Activated T-helper 2 cell treated with anti-CD3 and anti-CD28 coated beads, Interferon-gamma antibody, Interleukin-2, Interleukin-4, amounts not matched to agents 10 μg/mL and 5 μg/mL and 100 μg/mL, durations not matched to agents 14 hours and 24 hours and 36 hours (primary cell): ENCODE measurements at places on chromosomes 2 and 18.

- no peak for DNase-seq
Measured at GRCh38 chr2:192127434-192127833, 67.3 kb downstream of the TMEFF2 start.

- no peak for DNase-seq
Measured at GRCh38 chr2:199842631-199843395, 8.2 kb downstream of the FTCDNL1 start.

- DNase-seq: no peak
Measured at GRCh38 chr2:150639383-150639782, 151.9 kb upstream of the RND3 start.

DNA sequence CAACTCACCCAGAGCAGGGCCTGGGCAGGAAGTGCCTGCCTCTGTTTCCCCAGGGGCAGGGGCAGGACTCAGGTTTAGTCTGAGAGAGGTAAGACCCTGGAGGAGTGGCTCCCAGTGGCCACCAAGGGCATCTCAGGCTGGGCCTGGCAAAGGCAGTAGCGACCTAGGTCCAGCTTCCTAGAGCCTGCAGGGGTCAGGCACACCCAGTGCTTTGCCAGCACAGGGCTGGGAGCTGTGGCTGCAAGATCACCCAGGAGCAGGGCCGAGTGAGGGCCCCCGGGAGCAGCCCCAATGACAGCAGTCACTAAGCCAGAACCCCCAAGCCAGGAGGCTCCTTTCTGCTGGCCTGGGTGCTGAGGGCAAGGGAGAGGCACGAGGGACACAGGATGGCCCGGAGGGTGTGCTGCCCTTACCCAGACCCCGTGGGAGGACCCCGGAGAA is 8.8 kb upstream of the DUSP2 start:
- no peak for DNase-seq

GRCh38 chr2:109212836-109213563 is 84.0 kb downstream of the SH3RF3 start:
- DNase-seq: no peak

DNA sequence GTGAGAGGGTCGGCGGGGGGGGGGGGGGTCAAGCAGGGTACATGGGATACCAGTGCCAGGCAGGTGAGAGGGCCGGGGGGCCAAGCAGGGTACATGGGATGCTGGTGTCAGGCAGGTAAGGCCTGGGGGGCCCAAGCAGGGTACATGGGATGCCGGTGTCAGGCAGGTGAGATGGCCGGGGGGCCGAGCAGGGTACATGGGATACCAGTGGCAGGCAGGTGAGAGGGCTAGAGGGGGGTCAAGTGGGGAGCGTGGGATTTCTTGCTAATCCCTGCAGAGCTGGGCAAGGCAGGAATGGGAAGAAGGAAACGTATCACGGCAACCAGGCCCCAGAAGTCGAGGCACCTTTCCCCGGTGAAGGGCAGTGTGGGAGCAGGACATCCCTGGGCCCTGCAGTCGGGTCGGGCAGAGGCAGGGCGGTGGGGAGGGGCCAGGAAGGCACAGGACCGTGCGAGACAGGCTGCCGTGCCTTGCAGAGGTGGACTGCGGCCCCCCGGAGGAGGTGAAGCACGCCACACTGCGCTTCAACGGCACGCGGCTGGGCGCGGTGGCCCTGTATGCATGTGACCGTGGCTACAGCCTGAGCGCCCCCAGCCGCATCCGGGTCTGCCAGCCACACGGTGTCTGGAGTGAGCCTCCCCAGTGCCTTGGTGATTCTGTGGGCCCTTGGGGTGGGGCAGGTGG is 49.3 kb downstream of the MTERF4 start:
- DNase-seq: no peak

DNA sequence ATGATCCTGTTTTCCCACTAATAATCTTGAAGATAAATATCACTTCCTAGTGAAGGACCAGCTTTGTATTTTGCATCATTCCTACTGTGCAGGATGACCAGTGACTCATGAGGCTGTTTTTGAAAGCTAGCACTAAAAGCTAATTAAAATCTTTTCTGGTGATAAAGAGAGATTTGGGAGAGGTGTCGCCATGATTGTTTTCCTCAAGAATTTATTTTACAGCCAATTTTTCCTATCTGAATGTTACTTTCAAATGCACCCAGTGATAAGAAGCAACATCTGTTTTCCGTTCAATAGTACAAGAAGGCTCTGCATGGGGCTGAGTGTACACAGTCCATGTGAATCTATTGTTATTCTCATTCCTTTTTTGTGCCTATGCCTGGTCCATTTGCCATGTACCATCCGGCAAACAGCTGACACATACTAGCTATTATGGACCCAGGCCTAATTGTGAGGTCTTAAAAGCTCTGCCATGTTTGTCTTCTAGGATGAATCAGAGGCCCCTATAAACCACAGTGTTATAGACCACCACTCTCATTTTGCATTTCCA is 28.4 kb downstream of the MEIS1 start:
- no peak for DNase-seq

- DNase-seq: no peak
Measured at GRCh38 chr2:178498137-178498536, 17.9 kb downstream of the PLEKHA3 start.

- DNase-seq: no peak
Measured at GRCh38 chr2:57460396-57461276, 586.0 kb upstream of the VRK2 start.

DNA sequence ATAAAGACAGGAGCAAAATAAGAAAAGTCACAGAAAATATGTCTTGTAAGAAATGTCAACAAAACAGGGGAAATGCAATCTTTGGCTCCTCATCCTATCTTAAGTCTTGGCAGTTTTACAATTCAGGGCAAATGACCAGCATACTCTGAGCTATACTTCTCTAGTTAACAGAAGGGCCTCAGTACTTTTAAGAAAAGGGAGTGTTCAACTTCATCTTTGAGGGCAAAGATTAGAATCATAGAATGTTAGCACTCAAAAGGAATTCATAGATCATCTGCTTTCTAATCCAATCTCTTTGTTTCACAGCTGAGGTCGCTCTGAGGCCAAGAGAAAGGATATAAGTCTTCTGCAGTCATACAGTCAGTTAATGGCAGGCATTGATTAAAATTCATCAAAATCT is 174.0 kb upstream of the NT5C1B start:
- no peak for DNase-seq

- DNase-seq: no peak
Measured at GRCh38 chr2:195759877-195760276, 102.9 kb downstream of the SLC39A10 start.

GRCh38 chr2:191245869-191246531 is 796 bp downstream of the MYO1B start:
- DNase-seq: no peak

GRCh38 chr2:113282747-113283533 is 4.2 kb upstream of the PAX8 start:
- DNase-seq: no peak

GRCh38 chr2:20235655-20236305 is 10.8 kb upstream of the SDC1 start:
- no peak for DNase-seq

DNA sequence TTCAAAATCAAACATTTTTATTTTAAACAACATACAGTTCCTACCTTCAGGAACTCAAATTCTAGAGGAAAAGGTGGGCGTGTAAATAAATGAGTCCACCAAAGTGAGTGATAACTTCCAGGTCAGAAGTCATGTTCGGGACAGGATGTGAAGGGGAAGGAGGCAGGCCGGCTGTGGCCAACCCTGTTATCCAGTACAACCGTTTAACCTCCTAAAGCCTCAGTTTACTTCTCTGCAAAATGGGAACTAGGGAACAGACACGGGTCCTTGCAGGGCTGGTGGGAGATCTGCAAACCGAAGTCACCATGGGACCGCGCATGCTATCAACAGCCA is 373 bp downstream of the EIPR1 start:
- DNase-seq: no peak

GRCh38 chr2:202652119-202652518 is 17.4 kb downstream of the FAM117B start:
- DNase-seq: no peak

DNA sequence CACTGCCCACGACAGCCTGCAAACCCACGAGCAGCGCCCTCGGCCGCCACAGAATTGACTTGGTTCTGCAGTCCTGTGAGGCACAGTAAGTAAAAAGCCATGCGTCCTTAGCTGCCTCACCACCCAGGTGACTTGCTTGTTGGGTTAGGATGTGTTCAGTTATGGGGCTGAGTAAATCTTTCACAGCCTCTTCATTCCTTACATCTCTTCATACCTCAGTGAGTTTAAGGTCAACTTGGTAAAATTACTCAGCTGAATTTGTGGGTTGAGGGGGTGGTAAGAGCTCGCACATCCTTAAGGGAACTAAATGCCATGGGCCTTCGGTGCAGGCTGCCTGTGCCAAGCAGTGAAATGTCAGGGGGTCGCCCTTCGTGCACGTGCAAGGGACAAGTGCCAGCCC is 165.2 kb upstream of the ALKAL2 start:
- DNase-seq: no peak

DNA sequence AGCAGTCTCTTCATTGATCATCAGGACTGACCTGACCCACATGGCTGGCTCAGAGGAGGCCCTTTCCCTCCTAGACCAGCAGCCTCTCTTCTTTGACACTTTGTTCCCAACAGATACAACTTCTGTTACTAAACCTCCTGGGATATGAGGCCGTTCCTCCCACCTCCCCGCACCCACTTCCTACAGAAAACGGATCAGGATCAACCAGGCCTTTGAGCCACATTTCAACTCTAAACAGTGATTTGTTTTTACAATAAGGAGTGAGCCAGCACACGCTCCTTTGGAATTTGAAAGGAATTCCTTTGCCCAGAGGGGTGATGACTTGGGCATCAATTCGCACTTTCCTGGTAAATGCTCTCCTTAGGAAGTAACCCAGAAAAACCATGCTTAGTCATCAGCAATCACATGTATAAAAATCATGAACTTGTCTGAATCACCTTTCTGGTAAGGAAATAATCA is 180.4 kb downstream of the FAM124B start:
- DNase-seq: no peak

DNA sequence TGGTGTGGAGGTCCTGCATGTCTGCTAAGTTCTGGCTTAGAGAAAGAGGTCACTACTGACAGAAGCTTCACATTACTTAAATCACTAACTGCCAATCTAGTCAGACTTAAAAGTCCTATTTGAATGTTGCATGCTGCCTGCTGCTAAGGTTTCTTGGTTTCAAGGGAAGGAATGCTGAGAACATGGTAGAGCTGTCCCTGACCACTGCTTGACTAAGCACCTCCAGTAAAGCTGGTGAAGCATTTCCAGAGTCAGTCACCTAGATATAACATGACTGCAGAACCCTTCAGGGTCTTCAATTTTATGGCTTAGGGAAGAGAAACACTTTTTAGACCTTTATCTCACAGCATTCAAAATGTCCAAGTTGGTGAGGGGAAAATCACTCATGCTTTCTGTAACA is 2178.3 kb upstream of the PIK3C3 start:
- DNase-seq: no peak

GRCh38 chr2:46187112-46187618 is 110.0 kb upstream of the EPAS1 start:
- DNase-seq: peak; percentile 26

DNA sequence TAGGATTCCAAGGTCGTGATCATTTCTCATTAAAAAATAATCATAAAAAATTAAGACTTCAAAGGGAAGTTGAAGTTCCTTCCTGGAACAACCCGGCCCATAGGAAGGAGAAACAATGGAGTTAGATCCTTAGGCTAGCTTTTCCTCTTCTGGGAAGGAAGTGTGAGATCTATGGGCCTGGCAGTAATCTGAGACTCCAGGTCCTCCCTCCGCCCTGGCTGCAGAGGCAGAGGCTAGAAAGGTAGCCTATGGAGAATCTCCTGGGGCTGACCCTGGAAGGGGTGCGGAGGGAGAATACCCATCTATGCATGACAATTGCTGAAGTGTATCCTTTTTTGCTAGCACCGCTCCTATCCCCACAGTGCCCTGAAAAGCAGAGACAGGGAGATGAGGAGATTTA is 37.9 kb downstream of the TRIB2 start:
- DNase-seq: no peak

- DNase-seq: no peak
Measured at GRCh38 chr2:53407363-53408080, 360.1 kb upstream of the CHAC2 start.

GRCh38 chr2:160043265-160043664 is 19.1 kb downstream of the PLA2R1 start:
- DNase-seq: no peak

GRCh38 chr18:33577685-33578517 is at the start of gene ASXL3:
ASXL3 (plus strand) TSS chr18:33578219; CDS start chr18:33578632, 413 bp downstream.
- DNase-seq: no peak
